ENCODE measurements at places on chromosomes 13 and 19.

- DNase-seq: no peak
Measured at GRCh38 chr19:661427-662196, 1.4 kb downstream of the RNF126 start.

DNA sequence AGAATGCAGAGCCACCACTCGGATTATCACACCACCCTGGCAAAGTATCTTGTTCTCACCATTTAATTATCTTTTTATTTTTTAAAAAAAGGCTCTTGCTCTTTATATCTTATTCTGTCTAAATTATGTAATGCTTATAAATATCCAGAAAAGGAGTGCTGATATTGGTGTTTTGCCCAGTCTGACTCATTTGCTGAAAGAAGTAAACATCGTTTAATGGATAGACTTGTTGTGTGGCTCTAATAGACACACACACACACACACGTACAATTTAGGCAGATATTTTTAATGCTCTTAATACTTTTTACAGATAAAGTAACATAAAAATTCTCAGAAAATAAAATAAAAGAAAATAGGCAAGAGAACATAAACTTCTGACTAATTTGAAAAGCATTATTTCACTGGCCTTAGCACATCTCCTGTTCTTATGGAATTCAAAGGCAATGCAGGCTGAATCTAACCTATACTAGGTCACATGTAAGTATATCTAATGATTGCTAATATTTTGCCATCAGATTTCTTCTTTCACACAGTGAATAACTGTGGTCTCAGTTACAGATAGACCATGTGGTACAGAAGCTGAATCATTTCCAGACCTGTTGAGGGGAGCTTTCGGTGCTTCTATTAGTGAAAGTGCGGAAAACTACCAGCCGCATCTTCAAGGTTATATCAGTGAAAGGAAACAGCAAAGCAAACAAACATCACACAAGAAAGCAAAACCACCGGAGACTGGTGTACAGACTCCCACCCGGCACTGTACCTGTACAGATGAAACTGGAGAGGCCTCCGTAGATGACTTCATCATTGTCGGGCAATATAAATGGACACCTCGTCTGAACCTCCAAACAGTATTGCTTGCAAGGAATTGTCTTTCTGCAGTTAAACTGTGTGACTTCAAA is 642.1 kb upstream of the ARGLU1 start:
- no peak for DNase-seq

DNA sequence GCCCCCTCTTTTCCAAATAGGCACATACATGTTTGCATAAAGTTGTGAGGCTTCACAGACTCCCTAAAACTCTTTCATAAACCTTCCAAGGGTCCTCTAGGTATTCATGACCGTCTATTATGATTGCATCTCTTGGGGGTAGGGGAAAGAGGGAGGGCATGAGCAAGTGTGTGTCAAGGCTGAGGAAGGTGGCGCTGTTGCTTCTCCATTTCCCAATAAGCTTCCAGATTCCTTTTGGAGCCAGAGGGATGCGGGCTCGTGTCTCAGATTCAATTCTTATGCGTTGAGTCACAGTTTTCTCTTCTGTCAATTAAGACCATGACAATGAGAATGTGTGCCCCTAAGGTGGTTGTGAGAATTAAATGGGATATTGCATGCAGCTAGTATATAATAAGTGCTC is 51.0 kb upstream of the CYP2A7 start:
- no peak for DNase-seq

DNA sequence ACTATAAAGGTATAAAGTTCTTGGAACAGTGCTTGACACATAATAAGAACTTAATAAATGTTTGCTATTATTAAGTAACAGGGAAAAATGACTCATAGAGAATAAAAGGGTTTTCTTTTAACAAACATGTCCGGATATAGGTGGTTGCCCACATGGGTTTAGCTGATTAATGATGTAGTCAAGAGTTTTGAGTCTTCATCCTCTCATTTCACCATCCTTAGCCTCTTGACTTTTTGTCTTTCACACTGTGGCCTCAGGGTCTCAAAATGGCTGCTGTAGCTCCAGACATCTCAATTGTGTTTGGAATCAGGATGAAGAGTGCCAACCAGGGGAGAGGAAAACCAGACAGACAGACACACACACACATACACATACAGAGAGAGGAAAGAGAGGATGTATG is 97.9 kb downstream of the HSPH1 start:
- no peak for DNase-seq

- DNase-seq: no peak
Measured at GRCh38 chr13:74596691-74597090, 462.5 kb upstream of the KLF12 start.

DNA sequence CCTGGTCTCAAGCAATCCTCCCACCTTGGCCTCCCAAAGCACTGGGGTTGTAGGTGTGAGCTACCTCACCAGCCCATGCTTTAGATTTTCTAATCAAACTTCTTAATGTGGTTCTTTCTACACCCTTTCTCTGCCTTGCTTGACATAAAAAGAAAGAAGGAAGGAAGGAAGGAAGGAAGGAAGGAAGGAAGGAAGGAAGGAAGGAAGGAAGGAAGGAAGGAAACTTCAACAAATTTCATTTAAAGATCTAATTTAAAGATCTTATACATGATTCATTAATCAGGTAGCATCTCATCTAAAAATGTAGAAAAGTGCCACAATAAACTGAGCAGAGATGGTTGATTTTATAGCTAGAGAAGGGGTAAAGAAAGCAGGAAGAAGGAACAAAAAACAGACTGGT is 215.0 kb downstream of the DIAPH3 start:
- no peak for DNase-seq

- DNase-seq: no peak
Measured at GRCh38 chr13:97499181-97499580, 65.2 kb downstream of the RAP2A start.

DNA sequence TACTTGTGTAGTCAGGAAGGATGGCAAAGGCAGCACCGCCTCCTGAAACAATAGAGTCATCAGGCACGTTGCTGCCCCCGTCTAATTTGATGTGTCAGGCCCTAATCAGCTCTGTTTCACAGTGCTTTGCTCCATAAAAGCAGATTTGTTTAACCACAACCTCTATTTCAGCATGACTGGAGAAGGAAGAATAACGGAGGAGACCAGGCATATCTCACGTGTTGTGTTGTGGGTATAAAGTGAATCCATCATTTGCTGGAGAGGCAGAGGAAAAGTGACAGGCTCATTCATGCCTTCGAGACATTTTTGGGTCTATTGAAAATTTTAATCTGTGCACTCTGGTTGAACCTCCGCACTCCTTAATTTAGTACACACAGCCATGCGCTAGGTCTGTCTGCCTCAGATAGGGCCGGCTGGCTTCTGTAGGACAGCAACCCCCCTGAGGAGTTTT is 940.4 kb upstream of the SLC10A2 start:
- DNase-seq: no peak

- no peak for DNase-seq
Measured at GRCh38 chr19:7226739-7227138, 67.5 kb downstream of the INSR start.

- no peak for DNase-seq
Measured at GRCh38 chr19:37342753-37343152, 28.1 kb upstream of the ZNF527 start.

DNA sequence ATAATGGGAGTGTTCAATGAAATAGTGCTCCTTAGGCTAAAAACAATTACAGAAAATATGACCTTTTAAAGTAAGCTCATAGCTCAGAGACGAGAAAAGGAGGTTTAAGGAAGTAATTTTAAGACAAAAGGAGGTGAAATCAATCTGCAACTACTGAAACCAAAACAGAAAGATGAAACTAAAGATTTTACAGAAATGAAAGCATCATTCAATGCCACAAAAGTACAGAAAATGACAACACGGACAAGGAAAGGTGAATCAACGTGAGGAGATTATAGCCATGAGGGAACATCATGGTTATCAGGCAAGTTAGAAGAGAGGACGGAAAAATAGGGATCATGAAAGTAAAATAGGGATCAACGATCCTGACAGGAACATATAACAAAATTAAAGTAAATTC is 745.2 kb downstream of the PCDH17 start:
- no peak for DNase-seq
